Skin of body (tissue), 3 donors: ENCODE measurements at places on chromosomes 7 and 10. TPM values are rescaled to one million over a fixed set of nuclear protein-coding genes. Genes with fewer than 3 reads are reported as not detected.

The MYL10 gene
- 3.2 TPM for total RNA-seq

The MYOF gene
- total RNA-seq, result 90.4 TPM

The ZC3HAV1L gene
- 22.2 TPM for total RNA-seq

The TMEM139 gene
- total RNA-seq, result 1.1 TPM

The GIMAP1 gene
- total RNA-seq, result 1.3 TPM

The RBP3 gene
- total RNA-seq, result not detected

The WNT8B gene
- not detected for total RNA-seq

The ZNF680 gene
- total RNA-seq, result 25.5 TPM

The NEUROD6 gene
- total RNA-seq, result 0.30 TPM

The CFTR gene
- 1.2 TPM for total RNA-seq

The FAM25A gene
- 16.3 TPM for total RNA-seq

The GIMAP5 gene
- 11.5 TPM for total RNA-seq

GRCh38 chr10:11874568-11875493 is 51.7 kb downstream of the PROSER2 start:
- DNase-seq, result peak; percentile 54

DNA sequence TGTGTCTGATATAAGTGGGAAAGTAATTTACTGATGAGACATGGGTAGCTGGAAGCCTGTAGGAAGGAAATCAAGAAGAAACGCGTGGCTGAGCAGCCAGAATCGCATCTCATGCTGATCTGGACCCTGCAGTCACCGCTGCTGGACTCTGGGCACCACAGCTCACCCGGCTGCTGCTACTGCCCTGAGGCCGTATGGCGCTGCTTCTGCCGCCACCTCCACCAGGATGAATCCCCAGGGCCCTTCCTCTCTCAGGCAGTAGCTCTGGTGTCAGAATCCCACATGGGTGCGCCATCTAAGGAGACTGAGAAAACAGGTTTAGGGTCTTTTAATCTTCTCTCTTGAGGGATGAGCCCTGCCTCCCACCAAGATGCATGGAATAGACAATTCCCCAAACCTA is 70.3 kb upstream of the AGK start:
- DNase-seq, result no peak

DNA sequence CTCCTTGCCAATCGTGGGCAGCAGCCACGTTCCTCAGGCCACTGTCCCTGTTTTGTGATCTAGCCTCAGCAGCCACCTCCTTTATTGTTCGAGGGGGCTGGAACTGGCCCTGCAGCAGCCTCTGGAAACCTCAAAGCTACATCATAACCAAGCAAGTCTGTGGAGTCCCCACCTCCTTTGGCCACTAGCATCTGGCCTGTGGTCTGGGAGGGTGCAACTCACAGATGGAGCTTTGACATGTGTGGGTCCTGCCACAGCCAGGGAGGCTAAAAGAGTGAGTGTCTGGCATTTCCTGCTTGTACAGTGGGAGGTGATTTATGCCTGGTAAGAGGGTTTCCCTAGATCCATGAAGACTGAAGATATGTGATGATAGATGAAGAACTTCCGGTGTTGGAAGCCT is 32.3 kb upstream of the NUB1 start:
- no peak for DNase-seq

GRCh38 chr10:120221873-120222485 is 235.0 kb upstream of the PLPP4 start:
- no peak for DNase-seq

DNA sequence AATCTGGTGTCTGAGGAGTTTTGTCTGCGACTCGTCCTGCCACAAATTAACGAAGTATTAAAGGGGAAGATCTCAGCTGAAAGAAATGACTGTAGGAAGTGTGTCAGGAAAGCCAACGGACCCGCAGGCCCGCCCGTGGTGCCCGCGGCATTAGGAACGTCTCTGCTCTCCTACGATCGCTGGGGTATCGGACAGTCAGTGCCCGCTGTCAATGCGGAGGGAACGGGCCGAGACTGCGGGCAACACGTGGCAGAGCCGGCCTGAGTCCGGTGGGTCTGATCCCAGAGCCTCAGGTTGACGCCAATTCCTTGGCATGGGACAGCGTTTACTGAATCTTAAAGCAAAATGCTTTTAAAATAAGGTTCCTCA is 128.7 kb downstream of the KBTBD2 start:
- DNase-seq, result no peak

GRCh38 chr10:98186681-98187080 is 52.2 kb downstream of the R3HCC1L start:
- DNase-seq, result no peak

GRCh38 chr10:115949282-115949844 is 323.6 kb downstream of the GFRA1 start:
- no peak for DNase-seq

GRCh38 chr7:98687111-98687751 is 70.1 kb downstream of the NPTX2 start:
- no peak for DNase-seq

GRCh38 chr7:30874656-30875302 is 36.9 kb upstream of the AQP1 start:
- DNase-seq, result no peak

DNA sequence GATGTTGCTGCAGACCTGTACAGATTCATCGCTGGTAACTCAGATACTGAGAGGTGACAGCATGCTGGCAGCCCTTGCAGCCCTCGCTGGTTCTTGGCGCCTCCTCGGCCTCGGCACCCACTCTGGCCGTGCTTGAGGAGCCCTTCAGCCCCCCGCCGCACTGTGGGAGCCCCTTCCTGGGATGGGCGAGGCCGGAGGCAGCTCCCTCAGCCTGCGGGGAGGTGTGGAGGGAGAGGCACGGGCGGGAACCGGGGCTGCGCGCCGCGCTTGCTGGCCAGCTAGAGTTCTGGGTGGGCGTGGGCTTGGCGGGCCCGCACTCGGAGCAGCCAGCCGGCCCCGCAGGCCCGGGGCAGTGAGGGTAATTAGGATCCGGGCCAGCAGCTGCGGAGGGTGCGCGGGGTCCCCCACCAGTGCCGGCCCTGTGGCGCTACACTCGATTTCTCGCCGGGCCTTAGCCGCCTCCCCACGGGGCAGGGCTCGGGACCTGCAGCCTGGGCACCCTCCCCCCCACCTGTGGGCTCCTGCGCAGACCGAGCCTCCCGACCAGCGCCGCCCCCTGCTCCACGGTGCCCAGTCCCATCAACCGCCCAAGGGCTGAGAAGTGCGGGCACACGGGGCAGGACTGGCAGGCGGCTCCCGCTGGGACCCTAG is 12.2 kb upstream of the GTPBP10 start:
- no peak for DNase-seq

DNA sequence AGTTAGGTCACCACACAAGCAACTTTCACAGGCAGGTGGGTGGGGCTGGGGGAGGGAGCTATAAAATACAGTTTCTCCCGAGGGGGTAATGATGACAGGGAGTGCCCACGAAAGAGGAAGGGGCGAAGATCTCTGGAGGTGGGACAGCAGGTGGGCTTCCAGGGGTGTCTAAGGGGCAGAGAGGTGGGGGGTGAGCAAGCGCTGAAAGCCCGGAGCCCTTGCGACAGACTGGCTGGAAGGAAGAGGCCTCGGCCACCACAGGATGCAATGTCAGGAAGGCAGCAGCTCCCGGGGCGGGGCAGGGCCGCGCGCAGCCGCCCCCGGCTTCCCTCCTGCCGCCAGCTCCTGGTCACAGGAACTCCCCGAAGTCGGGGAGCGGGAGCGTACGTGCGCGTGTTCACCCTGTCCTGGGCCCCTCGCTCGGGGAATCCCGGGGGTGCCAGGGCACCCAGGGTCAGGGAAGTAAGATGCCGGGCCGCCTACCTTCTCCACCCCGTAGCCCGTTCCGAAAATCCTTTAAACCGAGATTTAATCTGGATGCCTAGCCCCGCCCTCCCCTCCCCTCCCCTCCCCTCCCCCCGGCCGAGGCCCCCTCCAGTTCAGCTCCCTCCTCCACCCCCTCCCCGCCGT is 105.2 kb upstream of the PPIF start:
- no peak for DNase-seq

GRCh38 chr10:28878236-28878970 is 201.1 kb downstream of the BAMBI start:
- no peak for DNase-seq

DNA sequence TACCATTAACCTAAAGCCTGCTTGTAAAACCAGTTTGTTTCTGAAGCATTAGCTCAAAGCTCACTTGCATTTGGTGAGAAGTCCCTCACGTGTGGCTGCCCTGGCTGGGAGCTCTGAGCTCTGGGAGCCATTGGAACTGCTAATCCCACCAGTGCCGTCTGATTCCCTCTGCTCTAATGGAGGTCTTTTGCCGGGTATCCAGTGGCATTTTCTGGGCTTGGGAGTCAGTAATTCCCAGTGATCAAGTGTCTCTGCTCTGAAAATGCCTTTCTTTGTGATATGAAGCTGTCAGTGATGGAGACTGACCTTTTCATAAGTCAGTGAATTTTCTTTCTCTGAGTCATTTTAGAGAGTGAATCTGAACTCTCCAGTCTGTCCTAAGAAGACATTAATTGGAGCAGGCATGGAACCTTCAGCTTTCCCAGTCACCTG is 36.9 kb upstream of the FAM20C start:
- DNase-seq, result no peak

GRCh38 chr10:125023862-125024496 is 82.1 kb downstream of the ZRANB1 start:
- DNase-seq, result no peak

DNA sequence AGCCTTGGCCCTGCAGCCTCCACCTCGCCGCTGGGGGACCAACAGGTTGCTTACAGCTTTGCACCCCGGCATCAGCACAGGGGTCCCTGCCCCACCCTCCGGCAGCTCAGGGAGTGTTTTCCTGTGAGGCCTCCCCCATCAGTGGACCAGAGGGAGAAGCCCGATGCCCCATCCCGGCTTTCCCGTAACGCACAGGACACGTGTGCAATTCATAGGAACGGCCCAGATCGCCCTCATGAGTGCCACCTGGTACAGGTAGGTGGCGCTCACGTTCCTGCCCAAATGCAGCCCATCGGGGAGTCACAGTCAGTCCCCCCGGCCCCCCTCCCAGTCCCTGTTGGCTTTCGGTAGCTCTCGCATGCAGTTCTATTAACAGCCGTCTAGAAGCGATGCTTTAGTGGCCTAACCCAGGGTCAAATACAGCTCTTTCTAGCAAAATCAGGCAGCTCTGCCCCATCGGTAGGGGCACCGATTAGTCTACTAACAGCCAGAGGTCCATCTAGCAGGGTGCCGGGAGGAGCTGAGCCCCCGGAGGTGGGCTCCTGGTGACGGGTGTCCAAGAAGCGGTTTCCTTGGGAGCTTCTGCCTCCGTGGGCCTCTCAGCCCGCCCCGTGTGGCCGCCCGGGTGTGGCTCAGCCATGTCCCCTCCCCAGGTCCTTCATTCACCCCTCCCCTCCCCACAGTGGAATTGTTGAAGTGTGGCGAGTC is 48.4 kb upstream of the GTF2IRD1 start:
- no peak for DNase-seq

DNA sequence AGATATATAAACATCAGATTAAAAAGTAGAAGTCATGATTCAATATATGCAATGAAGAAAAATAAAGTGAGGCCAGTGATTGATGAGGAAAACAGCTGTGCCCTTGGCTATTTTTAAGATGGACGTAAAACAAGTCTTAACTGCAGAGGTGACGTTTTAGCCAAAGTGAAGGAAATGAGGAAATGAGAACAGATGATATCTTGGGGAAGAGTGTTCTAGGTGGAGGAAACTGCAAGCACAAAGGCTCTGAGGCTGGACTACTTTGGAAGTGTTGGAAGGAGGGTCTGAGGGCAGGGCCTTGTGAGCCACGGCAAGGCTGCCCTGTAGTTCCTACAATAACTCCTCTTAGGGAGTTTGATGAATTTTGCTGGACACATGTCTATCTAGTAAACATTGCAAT is 140.5 kb upstream of the AKR1E2 start:
- DNase-seq, result no peak

GRCh38 chr10:29479081-29479925 is 155.5 kb downstream of the SVIL start:
- DNase-seq, result no peak

- DNase-seq, result no peak
These were observed 461.9 kb upstream of the KLF6 start for GRCh38 chr10:4246881-4247358.

DNA sequence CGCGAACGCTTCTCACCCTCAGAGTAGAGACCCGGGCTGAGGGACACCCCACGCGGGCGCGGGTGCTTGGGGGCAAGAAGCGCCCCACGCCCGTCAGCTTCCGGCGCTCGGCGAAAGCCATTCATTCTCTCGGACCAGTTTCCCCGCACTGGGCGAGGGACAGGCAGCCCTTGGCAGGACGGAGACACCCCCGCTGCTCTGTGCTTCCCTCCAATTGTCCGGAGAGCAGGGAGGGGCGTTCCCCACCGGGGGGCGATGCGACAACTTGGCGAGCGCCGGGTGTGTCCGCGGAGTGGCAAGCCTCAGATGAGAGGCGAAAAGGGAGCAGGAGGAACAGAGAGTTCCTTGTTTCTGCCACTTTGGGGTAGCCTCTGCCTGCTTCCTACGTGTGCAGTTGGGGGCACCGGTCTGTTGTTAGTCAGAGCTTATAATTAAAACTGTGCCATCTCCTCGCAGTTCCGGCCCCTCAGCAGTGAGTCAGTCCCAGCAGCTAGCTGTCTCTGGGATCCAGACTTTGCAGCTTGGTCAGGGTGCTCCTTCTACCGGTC is 1.7 kb downstream of the GPR158 start:
- DNase-seq, result no peak

DNA sequence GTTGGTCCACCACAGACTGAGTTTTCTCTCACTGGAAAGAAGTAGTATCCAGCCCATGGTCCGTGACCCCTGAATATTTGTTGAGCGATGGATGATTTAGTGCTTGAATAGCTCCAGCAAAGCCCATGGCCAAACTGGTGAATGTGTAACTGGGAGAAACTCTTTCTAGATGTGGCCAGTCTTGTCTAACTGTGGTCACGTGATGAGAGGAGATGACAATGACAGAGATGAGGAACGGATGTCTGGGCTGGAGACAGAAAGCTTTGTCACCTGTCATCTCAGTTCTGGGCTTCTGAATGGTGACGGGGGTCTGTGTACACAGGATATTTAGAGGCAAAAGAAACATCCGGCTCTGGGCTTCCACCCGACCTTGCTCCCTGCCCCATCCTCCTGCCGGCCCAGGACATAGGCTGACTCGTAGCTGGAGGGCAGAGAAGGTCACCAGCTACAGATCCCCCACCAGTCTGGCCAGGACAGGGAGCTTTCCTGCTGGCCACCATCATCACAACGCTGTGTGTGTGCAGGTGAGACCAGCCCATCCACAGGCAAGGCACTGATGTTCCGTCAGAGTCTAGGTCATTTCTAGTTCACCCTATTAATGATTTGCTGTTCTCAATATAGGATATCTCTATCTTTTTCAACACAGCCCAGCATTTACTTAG is 152.5 kb upstream of the TNS3 start:
- DNase-seq, result no peak

GRCh38 chr7:97971990-97972943 is 17.7 kb downstream of the OCM2 start:
- DNase-seq, result peak; percentile 41

- no peak for DNase-seq
These were observed 194.2 kb upstream of the NPSR1 start for GRCh38 chr7:34463830-34464229.

DNA sequence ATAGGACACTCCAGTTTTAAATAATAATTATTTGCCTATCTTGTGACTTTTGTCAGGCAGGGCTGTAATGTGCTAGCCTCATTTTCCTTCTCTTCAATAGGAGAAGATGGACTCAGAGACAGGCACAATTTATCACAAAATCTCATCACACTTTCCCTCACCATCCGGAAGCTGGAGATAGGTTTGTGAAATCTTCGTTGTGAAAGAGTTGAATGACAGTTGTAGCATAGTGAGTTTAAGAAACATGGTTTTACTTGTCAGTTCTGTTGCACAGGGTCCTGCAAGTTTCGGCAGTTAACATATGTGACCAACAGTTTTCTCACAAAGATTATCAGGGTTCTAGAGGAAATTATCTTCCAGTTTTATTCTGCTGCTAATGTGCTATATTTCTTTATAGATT is 37.7 kb upstream of the MAP3K8 start:
- no peak for DNase-seq

GRCh38 chr10:132320654-132321469 is 11.1 kb upstream of the LRRC27 start:
- no peak for DNase-seq
